MM.1S (cell line): ENCODE measurements at places on chromosomes 1 and 21.
A peak's percentile ranks its signal among the peaks of the same experiment; 100 is the strongest.

DNA sequence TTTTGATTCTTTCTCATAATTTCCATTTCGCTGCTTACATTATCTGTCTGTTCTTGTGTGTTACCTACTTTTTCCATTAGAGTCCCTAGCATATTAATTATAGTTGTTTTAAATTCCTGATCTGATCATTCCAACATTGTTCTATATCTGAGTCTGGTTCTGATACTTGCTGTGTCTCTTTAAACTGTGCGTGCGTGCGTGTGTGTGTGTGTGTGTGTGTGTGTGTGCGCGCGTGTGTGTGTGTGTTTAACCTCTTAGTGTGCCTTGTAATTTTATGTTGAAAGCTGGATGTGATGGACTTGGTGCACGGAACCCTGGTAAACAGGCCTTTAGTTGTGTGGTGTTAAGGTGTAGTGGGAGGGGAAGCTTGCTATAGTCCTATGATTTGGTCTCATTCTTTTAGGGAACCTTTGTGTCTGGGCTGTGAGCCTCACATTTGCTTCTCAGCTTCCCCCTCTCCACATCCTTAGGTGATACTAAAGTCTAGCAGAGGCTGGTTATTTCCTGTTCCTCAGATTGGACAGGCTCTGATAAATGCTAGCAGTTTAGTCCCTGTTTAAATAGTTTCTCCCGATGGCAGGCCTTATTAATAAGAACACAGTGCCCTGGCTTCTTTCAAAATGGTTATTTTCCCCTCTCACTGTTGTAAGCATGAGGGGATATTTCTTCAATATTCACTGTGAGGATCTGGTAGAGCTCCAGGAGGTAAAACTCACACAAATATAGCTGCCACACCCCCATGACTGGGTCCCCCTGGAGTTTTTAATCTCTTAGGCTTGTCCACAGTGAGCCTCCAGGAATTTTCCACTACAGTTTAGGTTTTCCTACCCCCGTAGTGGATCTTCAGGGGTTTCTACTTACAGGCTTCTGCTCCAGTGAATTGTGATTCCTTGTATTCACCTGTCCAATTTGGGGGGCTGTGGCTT is 118.3 kb downstream of the GALNT2 start:
- DNase-seq = no peak
- no peak overlapping the region for H3K27ac ChIP-seq
- peaks cover 5% of the 10 kb centered on the region for H3K4me1 ChIP-seq

- H3K36me3 ChIP-seq = no peaks in the 10 kb centered on the region
- no peak for DNase-seq
- no peaks in the 10 kb centered on the region for H3K4me1 ChIP-seq
- H3K27ac ChIP-seq = no peak overlapping the region
Observed at GRCh38 chr1:240947438-240948224, 335.7 kb upstream of the GREM2 start.

GRCh38 chr1:6034750-6035096 is 11.0 kb upstream of the KCNAB2 start:
- H3K27me3 ChIP-seq = no peaks in the 10 kb centered on the region
- H3K27ac ChIP-seq = no peak overlapping the region
- DNase-seq = no peak
- no peaks in the 10 kb centered on the region for H3K4me1 ChIP-seq
- 0 out of 2 replicates have a peak, but pooled peaks cover 5% of the 10 kb centered on the region for H3K36me3 ChIP-seq

DNA sequence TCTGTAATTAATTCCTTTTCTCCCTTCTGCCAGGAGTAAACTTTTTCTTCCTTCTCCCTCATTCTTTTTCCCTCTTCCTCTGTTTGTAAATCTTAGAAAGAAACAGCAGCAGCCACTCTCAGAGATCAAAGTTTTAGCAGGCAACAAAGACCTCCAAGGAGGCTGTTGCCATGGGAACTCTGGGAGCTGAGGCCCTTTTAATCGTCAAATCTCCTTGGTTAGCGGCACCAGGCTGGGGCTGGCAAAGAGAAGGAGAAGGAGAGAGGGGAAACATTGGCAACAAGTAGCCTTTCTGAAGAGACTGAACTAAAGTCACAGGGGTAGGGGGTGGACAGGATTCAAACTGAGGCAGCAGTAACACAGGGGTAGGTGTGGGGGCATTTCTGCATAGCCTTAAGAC is 25.2 kb downstream of the ILDR2 start:
- H3K4me1 ChIP-seq = no peaks in the 10 kb centered on the region
- H3K4me3 ChIP-seq = no peak overlapping the region
- H3K36me3 ChIP-seq = no peaks in the 10 kb centered on the region
- H3K27ac ChIP-seq = no peak overlapping the region
- DNase-seq = no peak
- no peaks in the 10 kb centered on the region for H3K27me3 ChIP-seq

GRCh38 chr1:46686255-46686654 is 14.6 kb downstream of the TEX38 start:
- H3K4me1 ChIP-seq = peaks cover 28% of the 10 kb centered on the region
- H3K36me3 ChIP-seq = peaks cover 19% of the 10 kb centered on the region
- H3K4me3 ChIP-seq = no peak overlapping the region
- H3K27ac ChIP-seq = no peak overlapping the region

- H3K27me3 ChIP-seq = no peaks in the 10 kb centered on the region
- peak overlapping the region; percentile 56; the same call in 1 of the 2 replicates for H3K27ac ChIP-seq
- DNase-seq = peak; percentile 25
- no peaks in the 10 kb centered on the region for H3K36me3 ChIP-seq
- no peak overlapping the region for H3K4me3 ChIP-seq
Observed at GRCh38 chr1:115063228-115063901, 25.9 kb downstream of the TSPAN2 start.

GRCh38 chr1:100151679-100152078 is 18.7 kb downstream of the TRMT13 start:
- H3K27ac ChIP-seq = no peak overlapping the region
- no peaks in the 10 kb centered on the region for H3K36me3 ChIP-seq
- H3K27me3 ChIP-seq = no peaks in the 10 kb centered on the region
- no peak for DNase-seq
- H3K4me1 ChIP-seq = peaks cover 8% of the 10 kb centered on the region; the same call in 1 of the 2 replicates

GRCh38 chr1:44043176-44044070 is 12.2 kb upstream of the SLC6A9 start:
- H3K27me3 ChIP-seq = no peaks in the 10 kb centered on the region
- no peaks in the 10 kb centered on the region for H3K4me1 ChIP-seq
- no peak for DNase-seq
- H3K27ac ChIP-seq = no peak overlapping the region
- no peak overlapping the region for H3K4me3 ChIP-seq
- H3K36me3 ChIP-seq = no peaks in the 10 kb centered on the region

- H3K4me3 ChIP-seq = no peak overlapping the region
- peak; percentile 16 for DNase-seq
- H3K27ac ChIP-seq = no peak overlapping the region
- H3K36me3 ChIP-seq = no peaks in the 10 kb centered on the region
- peaks cover 11% of the 10 kb centered on the region for H3K4me1 ChIP-seq
Observed at GRCh38 chr1:45752441-45753052, 2.1 kb upstream of the IPP start.

DNA sequence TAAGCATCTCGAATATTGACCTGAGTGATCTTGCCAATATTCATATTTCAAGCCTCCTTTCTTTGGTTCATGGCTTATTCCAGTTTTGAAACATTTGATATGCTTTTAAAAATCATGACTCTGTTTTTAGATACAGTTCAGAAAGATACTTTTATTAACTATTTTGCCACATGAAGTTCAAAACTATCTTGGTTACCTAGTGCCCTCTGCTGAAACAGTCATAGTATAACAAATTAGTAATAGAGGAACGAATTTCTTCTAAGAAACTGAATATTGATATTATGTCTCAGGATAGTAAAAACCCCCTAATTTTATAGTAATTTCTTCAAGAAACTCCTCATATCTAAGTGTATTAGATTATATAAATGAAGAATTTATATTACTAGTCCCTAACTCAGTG is 52.6 kb upstream of the RC3H1 start:
- peak; percentile 33 for DNase-seq
- H3K4me1 ChIP-seq = no peaks in the 10 kb centered on the region
- no peak overlapping the region for H3K4me3 ChIP-seq
- H3K27me3 ChIP-seq = no peaks in the 10 kb centered on the region

GRCh38 chr1:15027515-15027986 is 126.0 kb upstream of the TMEM51 start:
- no peak overlapping the region for H3K27ac ChIP-seq
- no peaks in the 10 kb centered on the region for H3K36me3 ChIP-seq
- H3K4me1 ChIP-seq = no peaks in the 10 kb centered on the region
- no peaks in the 10 kb centered on the region for H3K27me3 ChIP-seq
- no peak overlapping the region for H3K4me3 ChIP-seq

DNA sequence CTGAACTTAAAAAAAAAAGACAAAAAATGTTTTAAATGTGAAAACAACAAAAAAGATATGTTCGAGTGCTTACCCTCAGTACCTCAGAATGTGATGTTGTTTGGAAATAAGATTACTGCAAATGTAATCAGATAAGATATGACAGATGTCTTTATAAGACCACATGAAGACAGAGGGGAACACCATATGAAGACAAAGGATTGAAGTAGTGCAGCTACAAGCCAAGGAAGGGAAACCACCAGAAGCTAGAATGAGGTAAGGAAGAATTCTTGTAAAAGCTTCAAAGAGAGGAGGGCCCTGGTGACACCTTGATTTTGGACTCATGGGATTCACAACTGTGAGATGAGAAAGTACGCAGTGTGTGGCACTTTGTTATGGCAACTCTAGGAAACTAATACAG is 15.4 kb downstream of the ASB17 start:
- no peaks in the 10 kb centered on the region for H3K4me1 ChIP-seq
- H3K36me3 ChIP-seq = no peaks in the 10 kb centered on the region
- no peaks in the 10 kb centered on the region for H3K27me3 ChIP-seq
- no peak overlapping the region for H3K27ac ChIP-seq

- no peaks in the 10 kb centered on the region for H3K27me3 ChIP-seq
- no peak overlapping the region for H3K27ac ChIP-seq
- no peaks in the 10 kb centered on the region for H3K36me3 ChIP-seq
Observed at GRCh38 chr21:24294171-24294570, 1313.1 kb downstream of the MRPL39 start.

GRCh38 chr1:237139732-237140131 is 97.7 kb downstream of the RYR2 start:
- H3K4me3 ChIP-seq = no peak overlapping the region
- no peak overlapping the region for H3K27ac ChIP-seq
- DNase-seq = no peak

- no peaks in the 10 kb centered on the region for H3K27me3 ChIP-seq
- no peak overlapping the region for H3K27ac ChIP-seq
- 0 out of 2 replicates have a peak, but pooled peaks cover 2% of the 10 kb centered on the region for H3K36me3 ChIP-seq
- H3K4me3 ChIP-seq = no peak overlapping the region
- DNase-seq = no peak
Observed at GRCh38 chr1:28056129-28056925, 32.1 kb downstream of the EYA3 start.

- H3K4me3 ChIP-seq = no peak overlapping the region
- H3K4me1 ChIP-seq = no peaks in the 10 kb centered on the region
- H3K27ac ChIP-seq = no peak overlapping the region
Observed at GRCh38 chr21:45574691-45575090, 32.5 kb upstream of the SLC19A1 start.

GRCh38 chr1:101150670-101151069 is 86.1 kb upstream of the S1PR1 start:
- no peak for DNase-seq
- H3K4me3 ChIP-seq = no peak overlapping the region
- H3K27me3 ChIP-seq = no peaks in the 10 kb centered on the region

DNA sequence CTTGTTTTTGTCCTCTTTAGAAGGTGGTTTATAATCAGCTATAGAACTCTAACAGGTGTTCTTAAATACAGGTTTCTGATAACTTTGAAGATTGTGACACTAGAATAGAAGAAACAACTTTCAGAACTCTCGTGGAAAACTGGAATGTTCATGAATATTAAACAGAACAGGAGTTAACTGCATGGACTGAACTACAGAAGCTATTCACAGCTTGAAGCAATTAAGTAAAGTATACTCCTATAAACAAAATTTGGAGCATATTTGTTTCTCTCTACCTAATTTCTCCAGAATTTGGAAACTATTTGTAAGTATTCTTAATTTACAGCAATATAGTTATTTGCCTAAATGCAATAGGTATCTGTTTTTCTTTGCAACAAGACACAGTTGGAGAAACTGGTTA is 824.8 kb downstream of the ADGRL2 start:
- no peaks in the 10 kb centered on the region for H3K36me3 ChIP-seq
- H3K4me1 ChIP-seq = no peaks in the 10 kb centered on the region
- H3K27me3 ChIP-seq = no peaks in the 10 kb centered on the region
- no peak for DNase-seq
- no peak overlapping the region for H3K4me3 ChIP-seq

- DNase-seq = no peak
- H3K27me3 ChIP-seq = no peaks in the 10 kb centered on the region
- no peak overlapping the region for H3K4me3 ChIP-seq
- H3K4me1 ChIP-seq = no peaks in the 10 kb centered on the region
Observed at GRCh38 chr1:54255026-54255702, 55.2 kb downstream of the MRPL37 start.

GRCh38 chr1:92655197-92655801 is 129.6 kb downstream of the EVI5 start:
- H3K27ac ChIP-seq = no peak overlapping the region
- no peak for DNase-seq
- no peaks in the 10 kb centered on the region for H3K27me3 ChIP-seq
- no peaks in the 10 kb centered on the region for H3K4me1 ChIP-seq

- H3K27me3 ChIP-seq = no peaks in the 10 kb centered on the region; the same call in 1 of the 2 replicates
- no peak overlapping the region for H3K4me3 ChIP-seq
- H3K36me3 ChIP-seq = no peaks in the 10 kb centered on the region
- DNase-seq = peak; percentile 77
Observed at GRCh38 chr1:208238710-208239472, 5.3 kb downstream of the PLXNA2 start.

DNA sequence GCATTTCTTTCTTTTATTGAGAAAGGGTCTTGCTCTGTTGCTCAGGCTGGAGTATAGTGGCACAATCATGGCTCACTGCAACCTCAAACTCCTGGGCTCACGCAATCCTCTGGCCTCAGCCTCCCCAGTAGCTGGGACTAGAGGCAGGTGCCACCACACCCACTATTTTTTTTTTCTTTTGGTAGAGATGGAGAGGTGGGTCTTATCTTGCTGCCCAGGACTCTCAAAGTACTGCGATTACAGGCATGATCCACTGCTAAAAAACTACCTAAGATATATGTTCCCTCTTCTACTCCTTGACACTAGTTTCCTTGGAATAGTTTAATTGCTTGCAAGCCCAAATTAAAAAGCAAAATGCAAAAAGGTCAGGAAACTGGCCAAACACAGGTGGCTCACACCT is 56.9 kb upstream of the GUCA2A start:
- H3K27me3 ChIP-seq = no peaks in the 10 kb centered on the region
- no peak overlapping the region for H3K4me3 ChIP-seq
- H3K4me1 ChIP-seq = peaks cover 4% of the 10 kb centered on the region; the same call in 1 of the 2 replicates
- no peaks in the 10 kb centered on the region for H3K36me3 ChIP-seq

- DNase-seq = no peak
- H3K27ac ChIP-seq = no peak overlapping the region
- no peaks in the 10 kb centered on the region for H3K36me3 ChIP-seq
- H3K4me1 ChIP-seq = no peaks in the 10 kb centered on the region
Observed at GRCh38 chr1:204225841-204226735, 12.3 kb upstream of the GOLT1A start.

DNA sequence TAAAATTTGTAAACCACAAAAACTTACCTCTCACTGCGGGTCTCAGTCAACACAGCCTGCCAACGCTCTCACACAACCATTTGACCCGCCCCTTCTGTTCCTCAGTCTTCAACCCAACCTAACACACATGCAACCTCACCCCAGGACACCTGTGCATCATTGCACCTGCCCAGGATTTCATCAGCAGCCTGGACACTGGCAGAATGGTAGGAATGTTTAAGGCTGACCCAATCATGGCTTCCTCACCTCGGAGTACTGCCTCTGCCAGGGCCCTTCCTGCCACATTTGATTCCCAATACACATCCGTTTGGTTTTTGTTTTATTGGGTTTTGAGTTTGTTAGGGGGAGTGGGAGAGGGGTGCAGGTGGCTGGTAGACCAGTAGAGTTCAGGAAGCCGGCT is 40.7 kb downstream of the TOMM20 start:
- no peak for DNase-seq
- H3K4me1 ChIP-seq = peaks cover 10% of the 10 kb centered on the region
- no peaks in the 10 kb centered on the region for H3K36me3 ChIP-seq
- no peaks in the 10 kb centered on the region for H3K27me3 ChIP-seq
